ENCODE measurements at places on chromosomes 1 and 21. TPM values are rescaled to one million over a fixed set of nuclear protein-coding genes. Genes with fewer than 3 reads are reported as not detected.
A peak's percentile ranks its signal among the peaks of the same experiment; 100 is the strongest.

GRCh38 chr1:225911191-225912130, 12.6 kb downstream of the PYCR2 start:
- H3K4me1 ChIP-seq, result peaks cover 11% of the 10 kb centered on the region
- H3K27me3 ChIP-seq, result no peaks in the 10 kb centered on the region
- 0 out of 2 replicates have a peak overlapping the region, but pooled peaks have one; percentile 55 for H3K27ac ChIP-seq
- no peaks in the 10 kb centered on the region for H3K36me3 ChIP-seq
- DNase-seq, result peak; percentile 88

- DNase-seq, result peak; percentile 57
- H3K4me1 ChIP-seq, result peaks cover 9% of the 10 kb centered on the region
- H3K4me3 ChIP-seq, result peak overlapping the region; percentile 81
- H3K27ac ChIP-seq, result peak overlapping the region; percentile 99
- no peaks in the 10 kb centered on the region for H3K27me3 ChIP-seq
These were observed 644 bp downstream of the UBE4B start for GRCh38 chr1:10033359-10033845.

GRCh38 chr21:41852929-41853320, 26.2 kb downstream of the PRDM15 start:
- DNase-seq, result no peak
- no peaks in the 10 kb centered on the region for H3K36me3 ChIP-seq
- no peak overlapping the region for H3K27ac ChIP-seq
- H3K4me3 ChIP-seq, result no peak overlapping the region
- no peaks in the 10 kb centered on the region for H3K4me1 ChIP-seq
- no peaks in the 10 kb centered on the region for H3K27me3 ChIP-seq

Gene OR2M3
- total RNA-seq, result not detected

Gene CHI3L2
- total RNA-seq, result not detected

Gene KIAA0040
- 11.9 TPM for total RNA-seq

Gene HUNK
- 14.8 TPM for total RNA-seq

Gene FLAD1
- total RNA-seq, result 71.4 TPM

Gene SEMA4A
- total RNA-seq, result 20.2 TPM

Gene CLK2
- 40.4 TPM for total RNA-seq

Data from GM23338 (cell line).